ENCODE measurements at places on chromosomes 16 and 17.

DNA sequence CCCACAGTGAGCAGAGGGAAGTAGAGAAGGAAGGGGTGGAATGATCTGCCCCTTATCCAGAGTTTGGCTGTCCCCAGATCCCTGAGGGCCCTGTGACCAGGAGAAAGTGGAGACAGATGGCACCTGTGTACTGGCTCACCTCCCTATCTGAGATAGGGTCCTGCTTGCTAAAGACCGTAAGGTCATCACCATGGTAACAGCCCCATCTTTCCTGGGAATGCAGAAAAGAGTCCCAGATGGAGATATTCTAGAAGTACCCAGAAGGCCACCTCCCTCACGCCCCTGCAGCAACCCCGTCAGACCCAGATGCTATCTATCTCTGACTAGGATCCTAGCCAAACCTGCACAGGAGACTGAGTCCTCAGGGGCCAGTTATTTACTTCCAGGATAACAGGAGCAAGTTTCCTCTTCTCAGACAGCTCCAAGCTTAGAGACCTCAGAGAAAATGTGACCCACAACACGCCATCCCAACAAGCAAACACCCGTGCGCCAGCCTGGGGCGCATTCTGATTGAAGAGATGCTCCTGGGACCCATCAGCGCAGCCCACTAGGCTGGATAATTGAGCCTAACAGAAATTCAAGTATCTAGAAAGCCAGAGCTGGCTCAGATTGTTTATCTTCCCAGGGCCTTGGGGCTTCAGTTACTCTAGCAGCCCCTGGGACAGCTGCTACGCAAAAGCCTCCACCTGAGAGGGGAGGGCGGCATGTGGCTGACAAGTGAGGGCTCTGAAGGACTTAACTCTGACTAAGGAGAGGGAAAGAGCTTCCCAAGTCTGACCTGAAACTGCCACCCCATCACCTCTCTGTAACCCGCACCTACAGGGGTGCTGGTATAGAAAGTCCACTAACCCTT is 1.9 kb downstream of the ORMDL3 start:
- no peak for DNase-seq

DNA sequence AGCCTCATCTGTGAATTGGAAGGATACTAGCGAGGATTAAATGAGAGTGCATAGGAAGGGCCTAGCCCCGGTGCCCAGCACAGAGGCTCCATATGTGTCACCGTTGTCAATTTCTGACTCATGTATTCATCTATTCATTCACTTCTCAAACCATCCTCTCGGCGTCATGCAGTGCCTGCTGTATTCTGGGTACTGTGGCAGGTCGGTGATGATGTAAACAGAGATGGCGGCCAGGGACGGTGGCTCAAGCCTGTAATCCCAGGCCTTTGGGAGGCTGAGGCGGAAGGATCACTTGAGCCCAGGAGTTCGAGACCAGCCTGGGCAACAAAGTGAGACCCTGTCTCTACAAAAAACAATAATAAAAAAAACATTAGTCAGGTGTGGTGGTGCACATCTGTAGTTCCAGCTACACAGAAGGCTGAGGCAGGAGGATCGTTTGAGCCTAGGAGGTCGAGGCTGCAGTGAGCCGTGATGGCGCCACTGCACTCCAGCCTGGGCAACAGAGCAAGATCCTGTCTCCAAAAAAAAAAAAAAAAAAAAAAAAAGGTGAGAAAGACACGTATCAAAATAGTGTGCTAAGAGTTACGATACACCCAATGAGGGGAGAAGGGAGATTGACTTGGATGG is 4.3 kb upstream of the PPP1R1B start:
- no peak for DNase-seq

DNA sequence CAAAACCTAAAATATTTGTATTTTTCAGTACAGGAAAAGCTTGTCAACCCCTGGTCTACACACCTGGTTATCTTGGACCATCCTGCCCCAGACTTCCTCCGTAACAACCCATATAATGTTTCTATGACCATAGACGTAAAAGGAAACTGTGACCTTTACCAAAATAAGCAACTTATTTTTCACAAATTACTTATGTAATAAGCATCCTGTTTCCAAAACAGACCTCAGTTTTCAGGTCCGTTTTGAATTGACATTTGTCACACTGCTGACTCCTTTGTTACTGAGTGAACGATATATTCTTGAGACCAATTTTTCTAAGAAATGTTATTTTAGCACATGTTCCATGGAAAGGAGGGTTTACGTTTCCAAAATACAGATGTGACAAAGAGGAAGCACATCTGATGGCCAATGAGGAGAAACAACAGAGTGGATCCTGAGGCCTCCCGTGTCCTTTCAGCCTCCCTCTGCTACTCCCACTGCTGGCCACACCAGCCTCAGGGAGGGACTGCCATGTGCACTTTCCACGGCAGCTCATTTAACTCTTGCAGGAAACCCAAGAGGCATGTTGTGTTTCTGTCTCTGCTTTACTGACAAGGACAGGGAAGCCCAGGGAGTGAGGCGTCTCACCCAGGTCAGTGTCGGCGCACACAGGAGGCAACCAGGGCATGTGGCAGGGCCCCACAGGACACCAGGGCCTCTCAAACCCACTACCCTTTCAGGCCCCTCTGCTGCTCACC is 20.1 kb upstream of the ALDH3A1 start:
- DNase-seq = no peak

DNA sequence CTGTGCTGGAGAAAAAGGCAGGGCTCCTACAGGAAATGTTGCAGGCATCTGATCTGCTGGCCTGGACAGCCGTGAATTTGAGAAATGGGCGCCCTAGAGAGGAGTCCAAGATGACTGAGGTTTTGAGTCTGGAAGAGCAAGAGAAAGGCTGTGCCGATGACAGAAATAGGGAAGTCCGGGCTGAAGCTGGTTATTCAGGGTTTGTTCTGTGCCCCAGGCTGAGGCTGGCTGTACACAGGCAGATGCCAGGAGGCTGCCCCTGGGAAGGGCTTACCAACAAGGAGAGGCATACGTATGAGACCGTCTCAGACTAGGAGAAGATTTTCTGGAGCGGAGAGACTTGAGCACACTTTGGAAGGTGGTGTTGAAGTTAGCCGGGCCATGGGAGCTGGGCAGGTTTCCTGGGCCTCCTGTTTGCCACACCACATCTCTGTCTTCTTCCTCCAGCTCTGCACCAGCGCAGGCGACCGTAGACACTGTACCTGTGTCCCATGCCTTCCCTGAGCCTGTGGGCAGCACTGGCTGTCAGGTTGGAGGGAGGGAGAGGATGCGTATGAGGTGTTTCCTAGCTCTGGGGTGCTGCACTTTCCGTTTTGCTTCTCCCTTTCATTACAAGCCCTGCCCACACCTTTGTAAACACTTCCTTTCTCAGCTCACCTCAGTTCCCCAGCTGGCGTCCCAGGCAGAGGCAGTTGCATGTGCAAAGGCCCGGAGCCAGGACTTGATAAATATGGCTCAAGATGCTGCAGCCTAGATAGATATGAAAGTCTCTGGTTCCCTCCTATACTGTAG is 80.8 kb downstream of the SPECC1 start:
- DNase-seq = no peak

DNA sequence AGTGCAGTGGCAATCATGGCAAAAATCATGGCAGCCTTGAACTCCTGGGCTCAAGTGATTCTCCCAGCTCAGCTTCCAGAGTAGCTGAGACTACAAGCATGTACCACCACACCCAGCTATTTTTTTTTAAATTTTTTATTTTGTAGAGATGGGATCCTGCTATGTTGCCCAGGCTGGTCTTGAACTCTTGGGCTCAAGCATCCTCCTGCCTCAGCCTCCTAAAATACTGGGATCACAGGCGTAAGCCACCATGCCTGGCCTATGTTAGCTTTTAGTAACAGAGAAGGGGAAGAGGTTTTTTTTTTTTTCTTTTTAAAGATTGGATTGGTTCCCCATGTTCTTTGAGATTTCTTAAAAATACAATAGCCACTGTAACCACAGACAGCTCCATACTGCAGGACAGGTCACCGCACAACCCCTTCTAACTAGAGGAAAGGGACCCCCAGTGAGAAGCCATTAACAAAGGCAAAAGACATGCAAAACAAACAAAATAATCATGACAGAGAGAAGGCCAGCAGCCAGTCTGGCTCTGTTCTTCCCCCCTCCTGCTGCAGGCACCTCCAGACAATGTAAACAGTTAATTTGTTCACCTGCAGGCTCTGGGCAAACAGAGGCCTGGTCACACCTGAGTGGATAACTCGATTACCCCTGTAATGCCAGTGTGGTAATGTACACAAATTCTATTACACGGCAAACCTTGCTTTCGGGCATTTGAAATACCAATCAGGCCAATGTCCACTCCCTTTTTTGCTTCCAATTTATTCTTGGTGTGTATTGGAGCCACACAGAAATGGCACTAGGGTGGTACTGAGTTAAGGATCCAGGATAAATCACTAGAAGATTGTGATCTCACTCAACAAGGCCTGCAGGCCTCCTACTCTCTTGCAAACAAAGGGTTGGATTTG is 52.9 kb downstream of the SNX11 start:
- DNase-seq = no peak

DNA sequence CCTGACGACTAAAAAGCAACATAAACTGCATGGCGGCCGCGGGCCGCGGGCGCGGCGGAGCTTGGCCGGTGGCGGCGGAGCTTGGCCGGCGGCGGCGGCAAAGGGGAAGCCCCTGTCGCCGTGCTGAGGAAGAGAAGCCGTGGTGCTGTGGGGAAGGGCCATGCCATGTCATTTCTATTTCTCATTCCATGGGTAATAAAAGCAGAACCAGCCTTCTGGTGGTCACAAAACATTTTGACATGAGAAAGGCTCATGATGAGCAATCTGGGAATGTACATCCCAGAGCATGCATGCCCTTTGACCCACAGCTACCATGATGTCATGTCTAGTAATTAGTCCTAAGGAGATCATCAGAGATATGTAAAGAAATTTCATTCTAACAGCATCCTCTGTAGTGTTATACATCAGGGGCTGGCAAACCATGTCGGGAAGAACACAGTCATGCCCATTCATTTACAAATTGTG is 23.9 kb upstream of the HEATR6 start:
- no peak for DNase-seq

DNA sequence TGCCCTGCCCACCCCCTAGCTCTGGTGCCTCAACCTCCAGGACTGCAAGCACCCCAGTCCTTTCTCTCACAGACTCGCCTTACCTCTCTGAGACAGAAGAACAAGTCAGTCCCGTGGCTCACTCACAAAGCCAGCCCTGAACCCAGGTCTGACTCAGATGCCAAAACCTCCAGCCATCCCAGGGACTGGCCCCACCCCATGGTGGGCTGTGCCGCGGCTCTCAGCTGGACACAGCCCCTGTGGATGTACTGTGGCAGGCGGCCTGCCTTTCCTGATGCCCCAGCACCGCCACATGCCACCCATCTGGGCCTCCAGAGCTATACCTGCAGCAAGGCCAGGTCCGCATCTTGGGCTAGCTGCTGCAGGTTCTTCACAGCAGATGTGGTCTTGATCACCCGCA is 19.8 kb downstream of the MPG start:
- no peak for DNase-seq

DNA sequence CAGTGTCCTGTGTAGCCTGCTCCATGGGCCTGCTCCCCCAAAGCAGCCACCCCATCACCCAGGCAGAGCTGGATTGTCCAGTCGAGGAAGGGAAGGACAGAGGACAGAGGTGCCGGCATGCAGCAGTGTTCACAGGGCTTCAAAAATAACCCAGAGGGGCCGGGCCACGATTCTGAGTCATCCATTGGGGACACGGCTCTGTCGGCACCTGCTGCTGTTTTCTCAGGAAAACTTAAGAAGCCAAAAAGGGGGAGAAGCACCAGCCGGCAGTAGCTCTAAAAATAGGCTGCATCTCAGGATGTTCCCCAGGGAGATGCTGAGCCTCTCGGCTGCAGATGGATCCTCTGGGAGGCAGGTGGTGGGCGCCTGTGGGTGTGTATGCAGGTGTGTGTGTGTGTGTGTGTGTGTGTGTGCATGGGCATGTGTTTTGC is 1.6 kb downstream of the CA7 start:
- no peak for DNase-seq

DNA sequence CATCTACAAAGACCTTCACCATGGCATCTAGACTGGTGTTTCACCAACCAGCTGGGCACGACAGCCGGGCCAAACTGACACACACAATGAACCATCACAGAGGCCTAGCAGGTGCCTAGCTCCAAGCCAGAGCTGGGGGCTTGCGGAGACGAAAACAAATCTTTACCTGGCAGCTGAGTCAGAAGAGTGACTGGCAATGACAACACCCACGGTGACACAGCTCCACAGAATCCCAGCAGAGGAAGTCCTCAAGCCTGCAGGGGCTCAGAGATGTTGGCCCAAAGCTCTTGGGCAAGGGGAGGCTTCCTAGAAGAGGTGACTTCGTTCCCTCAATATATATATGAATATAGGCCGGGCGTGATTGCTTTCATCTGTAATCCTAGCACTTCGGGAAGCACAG is 5.1 kb downstream of the MMP25 start:
- DNase-seq = no peak

- no peak for DNase-seq
Measured at GRCh38 chr16:19228052-19228451, 57.5 kb upstream of the CLEC19A start.

DNA sequence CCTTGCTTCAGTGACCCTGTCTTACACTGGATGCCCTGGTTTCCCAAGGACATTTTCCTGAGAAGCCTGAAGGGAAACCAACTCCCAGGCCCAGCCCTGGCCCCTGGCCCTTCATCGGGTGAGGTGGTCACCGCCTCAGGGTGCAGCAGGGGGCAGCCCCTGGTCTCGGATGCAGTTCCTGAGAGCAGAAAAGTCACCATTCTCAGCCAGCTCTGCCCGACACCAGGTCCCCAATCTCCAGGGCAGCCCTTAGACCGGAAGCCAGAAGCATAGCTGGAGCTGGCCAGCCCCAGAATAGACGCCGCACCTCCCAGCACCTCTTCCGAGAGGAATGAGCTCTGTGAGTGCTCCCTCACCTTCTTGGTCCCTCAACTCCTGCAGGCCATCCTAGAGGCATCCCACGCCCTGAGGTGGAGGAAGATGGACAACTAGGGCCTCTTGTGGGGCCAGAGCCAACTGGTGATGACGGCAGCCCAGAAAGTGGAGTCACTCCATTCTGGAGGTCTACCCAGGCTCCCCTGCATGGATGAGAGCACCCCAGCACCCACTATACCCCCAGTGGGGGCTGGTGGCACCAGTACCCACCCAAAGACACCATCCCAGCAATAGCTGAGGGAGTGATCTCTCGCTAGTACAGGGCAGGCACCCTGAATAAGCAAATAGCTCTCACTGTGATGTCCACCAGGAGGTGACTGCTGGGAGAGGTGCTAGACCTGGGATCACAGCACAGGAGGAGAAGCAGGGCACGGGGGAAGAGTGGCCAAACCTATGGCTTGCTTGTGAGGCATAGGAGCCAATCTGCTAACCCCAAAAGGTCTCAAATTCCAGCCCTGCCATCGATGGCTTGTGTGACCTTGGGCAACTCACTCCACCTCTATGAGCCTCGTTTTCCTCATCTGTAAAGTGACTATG is 56.2 kb downstream of the TK2 start:
- no peak for DNase-seq

- no peak for DNase-seq
Measured at GRCh38 chr17:28634206-28634865, 10.6 kb downstream of the BLTP2 start.

GRCh38 chr17:74824961-74825627 is 34.6 kb downstream of the GRIN2C start:
- no peak for DNase-seq

- DNase-seq = no peak
Measured at GRCh38 chr16:50335196-50335958, 33.4 kb downstream of the BRD7 start.

- no peak for DNase-seq
Measured at GRCh38 chr17:34174496-34174895, 80.6 kb upstream of the CCL2 start.

GRCh38 chr17:19570544-19571062 is 36.9 kb downstream of the SLC47A1 start:
- no peak for DNase-seq
